NCI-H2029 treated with DMSO at 0.1 percent for 48 hours (cell line): ENCODE measurements at places on chromosomes 3 and 15.

DNA sequence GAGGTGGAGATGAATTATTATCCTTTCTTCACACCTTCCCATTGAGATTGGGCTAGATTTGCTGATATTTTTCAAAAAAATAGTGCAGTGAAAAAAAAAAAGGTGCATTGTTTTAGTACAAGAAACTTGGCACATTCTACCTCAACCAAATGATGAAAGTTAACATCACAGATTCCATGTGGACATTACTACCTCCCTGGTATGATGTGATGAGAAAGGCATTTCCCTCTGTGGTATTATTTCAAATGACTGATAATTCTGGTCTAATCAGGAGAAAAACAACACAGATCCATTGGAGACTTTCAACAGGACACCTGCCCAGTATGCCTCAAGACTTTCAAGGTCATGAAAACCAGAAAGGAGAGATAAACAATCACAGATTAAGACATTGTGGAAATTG, 313.4 kb downstream of the BCHE start:
- DNase-seq = no peak

- no peak for DNase-seq
Observed at GRCh38 chr15:36507458-36507857, 72.0 kb upstream of the CDIN1 start.

DNA sequence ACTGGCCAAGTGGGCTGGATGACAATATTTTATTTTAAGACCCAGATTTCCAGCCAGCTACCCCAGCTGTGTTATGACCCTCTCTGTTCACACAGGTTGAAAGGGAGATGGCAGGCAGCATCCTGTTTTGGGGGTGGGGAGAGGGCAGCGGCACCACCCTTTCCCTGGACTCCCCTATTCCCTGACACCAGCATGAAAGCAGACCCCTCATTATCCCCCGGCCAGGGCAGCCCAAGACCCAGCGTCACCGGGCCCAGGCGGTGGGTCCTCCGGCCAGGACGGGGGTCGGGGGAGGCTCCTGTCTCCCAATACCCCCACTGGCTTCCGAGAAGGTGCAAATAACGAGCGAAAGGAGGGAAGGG, 127.6 kb upstream of the MEF2A start:
- DNase-seq = no peak

DNA sequence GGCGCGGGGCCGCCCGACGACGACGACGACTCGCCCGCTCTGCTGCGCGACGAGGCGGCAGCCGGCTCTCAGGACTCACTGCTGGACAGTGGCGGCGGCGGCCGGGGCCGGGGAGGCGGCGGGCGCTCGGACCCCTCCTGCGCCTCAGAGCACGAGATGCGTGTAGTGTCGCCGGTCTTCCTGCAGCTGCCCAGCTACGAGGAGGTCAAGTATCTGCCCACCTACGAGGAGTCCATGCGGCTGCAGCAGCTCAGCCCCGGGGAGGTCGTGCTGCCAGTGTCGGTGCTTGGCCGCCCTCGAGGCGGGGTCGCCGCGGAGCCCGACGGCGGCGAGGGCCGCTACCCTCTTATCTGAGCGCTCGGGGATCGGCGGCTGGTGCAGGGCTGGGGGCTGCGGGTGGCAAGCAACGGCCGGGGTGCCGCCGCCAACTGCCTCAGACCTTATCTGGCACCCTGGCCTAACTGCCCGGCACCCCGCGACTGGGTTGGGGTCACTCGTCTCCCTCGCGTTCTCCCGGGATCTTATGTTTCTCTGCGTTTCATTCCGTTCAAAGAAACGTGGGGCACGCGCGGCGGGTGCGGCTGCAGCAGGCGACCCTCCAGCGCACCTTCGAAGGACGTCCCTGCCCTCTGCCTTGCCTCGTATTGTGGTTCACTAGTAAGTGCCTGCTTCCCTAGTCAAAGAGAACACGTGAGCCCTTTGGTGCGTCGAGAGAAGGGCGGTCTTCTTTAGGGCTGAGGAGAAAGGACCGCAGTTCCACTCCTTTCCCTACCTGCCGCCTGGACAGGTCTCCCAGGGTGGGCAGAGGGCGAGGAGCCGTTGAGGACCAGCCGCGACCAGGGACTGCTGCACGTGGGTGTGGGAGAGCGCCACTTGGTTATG, 1.0 kb downstream of the C3orf80 start:
- no peak for DNase-seq

DNA sequence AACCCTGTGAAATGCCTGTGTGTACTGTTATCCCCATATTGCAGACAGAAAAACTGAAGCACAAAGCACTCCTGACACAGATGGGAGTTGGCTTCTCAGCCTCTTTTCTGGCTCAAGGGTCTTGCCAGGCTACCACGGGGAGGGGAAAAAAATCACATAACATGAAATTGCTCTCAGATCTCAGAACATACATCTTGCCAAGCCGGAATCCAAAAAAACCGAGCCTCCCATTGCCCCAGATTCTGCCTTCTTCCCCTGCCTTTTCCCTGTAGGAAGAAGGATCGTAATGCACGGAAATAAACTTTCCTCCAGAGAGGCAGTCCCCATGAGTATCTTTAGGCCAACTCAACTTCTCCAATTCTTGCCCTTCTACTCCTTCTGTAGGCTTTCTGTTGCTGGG, 16.6 kb upstream of the MRPS22 start:
- DNase-seq = no peak

GRCh38 chr3:123723522-123724168, 138.8 kb upstream of the HACD2 start:
- DNase-seq = peak; percentile 92

DNA sequence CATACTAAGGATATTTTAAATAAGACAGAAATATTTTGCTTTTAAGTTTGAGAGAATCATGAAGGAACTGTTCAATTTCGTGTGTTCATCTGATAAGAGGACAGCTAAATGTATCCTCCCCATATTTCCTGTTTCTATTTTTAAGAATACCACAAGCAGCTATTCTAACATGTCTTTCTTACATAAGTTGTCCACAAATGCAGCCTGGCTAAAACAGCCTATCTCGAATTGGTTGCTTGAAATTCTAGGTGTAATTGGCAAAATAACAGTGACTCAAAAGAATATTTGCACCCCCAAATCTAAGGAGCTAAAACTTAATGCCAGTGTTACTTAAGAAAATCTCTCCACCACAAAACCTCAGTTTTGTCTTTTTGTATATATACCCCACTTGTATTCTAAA, 35.0 kb downstream of the BTLA start:
- DNase-seq = no peak

GRCh38 chr15:66850078-66850991, 148.3 kb downstream of the SMAD6 start:
- DNase-seq = no peak

GRCh38 chr15:74265046-74265639, 29.0 kb downstream of the CCDC33 start:
- DNase-seq = no peak

GRCh38 chr3:23389089-23389488, 186.0 kb downstream of the UBE2E2 start:
- peak; percentile 76 for DNase-seq

GRCh38 chr3:108602935-108603294, 13.4 kb downstream of the DZIP3 start:
- DNase-seq = no peak

GRCh38 chr3:142502187-142502985, 54.5 kb upstream of the XRN1 start:
- no peak for DNase-seq

- DNase-seq = no peak
Observed at GRCh38 chr15:83816124-83816883, 162.4 kb downstream of the ADAMTSL3 start.

DNA sequence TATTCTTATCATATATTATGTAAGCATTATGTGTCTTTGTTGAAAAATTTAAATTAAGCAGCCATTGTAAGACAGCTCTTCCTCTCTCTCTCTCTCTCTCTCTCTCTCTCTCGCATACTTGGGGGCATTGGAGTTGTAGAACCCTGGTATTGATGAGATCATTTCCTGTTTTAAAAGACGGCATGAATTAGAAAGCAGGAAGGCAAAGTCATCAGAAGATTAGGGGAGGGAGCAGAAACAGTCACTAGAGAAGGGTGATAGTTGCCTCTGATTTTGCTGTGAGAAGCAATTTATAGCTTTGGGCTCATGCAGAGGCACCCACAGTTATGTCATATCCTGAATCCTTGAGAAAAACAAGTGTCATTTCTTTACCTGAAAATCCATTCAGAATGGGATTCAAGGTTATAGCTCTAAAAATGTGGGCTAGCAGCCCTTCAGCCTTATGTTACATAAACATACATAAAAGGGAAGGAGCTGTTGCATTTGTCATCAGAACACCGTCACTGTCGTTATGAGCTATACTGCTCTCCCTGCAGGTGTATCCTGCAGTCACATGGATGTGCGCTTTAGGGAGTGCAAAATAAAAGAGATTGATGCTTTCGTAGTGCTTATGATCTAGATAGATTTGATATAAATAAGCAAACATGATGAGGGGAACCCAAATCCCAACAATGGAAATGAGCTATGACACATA, 213.8 kb downstream of the NR1D2 start:
- DNase-seq = no peak

- no peak for DNase-seq
Observed at GRCh38 chr15:92683511-92683834, 27.9 kb upstream of the FAM174B start.

- DNase-seq = no peak
Observed at GRCh38 chr3:186651678-186652215, 11.5 kb downstream of the FETUB start.

- no peak for DNase-seq
Observed at GRCh38 chr3:72950801-72951200, 45.8 kb upstream of the PPP4R2 start.

DNA sequence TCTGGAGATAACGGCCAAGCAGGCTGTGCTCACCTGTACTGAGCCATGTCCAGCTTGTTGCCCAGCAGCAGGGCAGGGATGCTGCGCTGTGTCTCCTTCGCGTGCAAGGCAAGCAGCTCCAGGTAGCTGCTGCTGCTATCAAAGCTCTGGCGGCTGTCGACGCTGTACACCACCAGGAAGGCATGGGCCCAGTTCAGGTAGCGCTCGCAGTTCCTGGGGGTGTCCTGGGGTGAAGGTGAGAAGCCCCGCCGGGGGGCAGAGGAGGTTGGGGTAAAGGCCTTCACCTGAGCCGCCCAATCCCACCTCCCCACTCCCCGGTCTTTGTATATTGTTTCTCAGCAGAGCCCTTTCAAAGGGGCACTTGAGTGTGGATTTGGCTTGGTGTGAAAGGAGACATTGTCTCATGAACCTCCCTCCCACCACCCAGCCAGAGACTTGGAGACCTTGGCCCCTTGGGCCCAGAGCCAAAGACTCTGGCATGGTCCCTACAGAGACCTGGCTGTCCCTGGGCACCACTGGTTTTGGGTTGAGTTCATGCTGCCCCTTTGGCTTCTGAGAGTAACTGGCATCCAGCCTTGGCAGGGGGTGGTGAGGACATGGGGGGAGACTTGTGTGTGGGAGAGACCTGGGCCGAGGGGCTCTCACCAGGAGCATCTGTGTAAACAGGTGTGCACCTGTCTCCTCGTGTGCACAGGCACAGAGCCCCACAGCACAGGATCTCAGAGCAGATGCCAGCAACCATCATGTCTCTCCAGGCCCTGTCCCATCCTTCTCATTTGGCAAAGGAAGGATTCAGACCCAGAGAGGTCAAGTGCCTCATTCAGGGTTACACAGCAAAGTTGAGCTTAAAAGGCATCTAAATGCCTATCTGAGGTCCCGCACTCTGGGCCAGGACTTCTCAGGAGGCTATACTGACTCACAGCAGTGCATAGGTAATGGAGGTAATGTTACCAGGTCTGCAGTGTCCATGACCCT, 9.1 kb downstream of the RASL12 start:
- DNase-seq = no peak

- DNase-seq = no peak
Observed at GRCh38 chr3:191873736-191874135, 412.8 kb downstream of the PYDC2 start.

GRCh38 chr15:40337597-40337996, 3.1 kb downstream of the CCDC9B start:
- no peak for DNase-seq

DNA sequence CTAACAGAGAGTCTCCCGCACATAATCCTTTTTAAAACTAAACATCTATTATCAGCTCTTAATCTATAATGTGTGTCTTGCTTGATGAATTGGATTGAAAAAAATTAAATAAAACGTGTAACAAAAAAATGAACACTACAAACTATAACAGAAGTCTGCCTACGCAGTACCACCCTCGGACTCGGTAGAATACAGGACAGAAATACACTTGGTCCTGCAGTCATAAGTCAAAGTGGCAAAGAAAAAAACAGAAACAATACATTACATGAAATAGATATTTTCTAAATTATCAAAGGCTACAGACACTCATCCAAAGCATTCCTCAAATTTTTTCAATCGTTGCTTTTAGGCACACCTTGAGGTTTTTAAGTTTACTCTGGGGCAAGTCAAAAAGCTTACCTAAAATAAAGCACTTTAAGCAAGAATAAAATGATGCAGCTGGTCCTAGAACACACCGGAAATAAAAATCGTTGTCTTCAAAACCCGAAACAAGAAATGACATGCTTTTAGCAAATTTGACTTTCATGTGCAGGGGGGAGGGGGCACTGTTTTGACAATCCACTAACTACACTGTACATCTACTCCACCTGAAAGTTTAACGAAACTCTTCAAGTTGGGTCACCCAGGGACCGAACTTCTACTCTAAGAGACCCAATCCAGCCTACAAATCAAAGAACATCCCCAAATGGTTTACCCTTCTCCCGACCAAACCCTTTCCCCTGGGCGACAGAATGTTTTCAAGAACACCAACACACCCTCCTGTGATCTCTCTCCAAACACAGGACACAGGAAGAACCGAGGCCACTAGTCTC, 1.3 kb downstream of the ADAM10 start:
- no peak for DNase-seq

- DNase-seq = no peak
Observed at GRCh38 chr3:7573330-7573729, 712.4 kb downstream of the GRM7 start.

DNA sequence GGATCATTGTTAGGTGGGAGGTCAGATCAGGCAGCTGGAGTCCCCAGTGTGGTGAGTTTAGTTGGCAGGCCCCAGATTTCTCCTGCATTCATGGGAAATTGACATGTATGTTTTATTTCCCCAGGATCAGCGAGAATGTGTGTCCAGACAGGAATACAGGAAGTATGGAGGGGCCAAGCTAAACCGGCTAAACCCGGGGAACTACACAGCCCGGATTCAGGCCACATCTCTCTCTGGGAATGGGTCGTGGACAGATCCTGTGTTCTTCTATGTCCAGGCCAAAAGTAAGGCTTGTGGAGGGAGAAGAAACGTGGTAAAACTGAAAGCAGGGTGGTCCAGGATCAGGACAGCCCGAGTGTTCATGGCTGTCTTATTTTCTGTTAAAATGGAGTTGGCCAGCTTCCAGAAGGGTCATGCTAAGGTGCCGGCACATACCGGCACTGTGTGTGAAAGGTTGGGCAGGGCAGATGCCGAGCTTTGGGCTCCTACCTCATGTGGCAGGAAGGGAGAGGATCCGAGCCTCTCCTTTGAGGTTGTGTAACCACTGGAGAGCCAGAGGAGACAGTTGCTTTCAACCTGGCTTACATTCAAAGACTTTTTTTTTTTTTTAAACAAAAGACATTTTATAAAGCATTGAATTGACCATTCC, 83.1 kb downstream of the PGPEP1L start:
- no peak for DNase-seq
